ENCODE measurements at places on chromosomes 3 and 15. TPM values are rescaled to one million over a fixed set of nuclear protein-coding genes. Genes with fewer than 3 reads are reported as not detected.

GRCh38 chr3:71984843-71985613, 200.1 kb upstream of the PROK2 start:
- no peak for DNase-seq

- no peak for DNase-seq
Observed at GRCh38 chr3:40663280-40663679, 138.5 kb downstream of the ZNF621 start.

Gene MYD88
- not detected for total RNA-seq

Gene PPARG
- not detected for total RNA-seq
